ENCODE measurements at places on chromosomes 16 and 17.

DNA sequence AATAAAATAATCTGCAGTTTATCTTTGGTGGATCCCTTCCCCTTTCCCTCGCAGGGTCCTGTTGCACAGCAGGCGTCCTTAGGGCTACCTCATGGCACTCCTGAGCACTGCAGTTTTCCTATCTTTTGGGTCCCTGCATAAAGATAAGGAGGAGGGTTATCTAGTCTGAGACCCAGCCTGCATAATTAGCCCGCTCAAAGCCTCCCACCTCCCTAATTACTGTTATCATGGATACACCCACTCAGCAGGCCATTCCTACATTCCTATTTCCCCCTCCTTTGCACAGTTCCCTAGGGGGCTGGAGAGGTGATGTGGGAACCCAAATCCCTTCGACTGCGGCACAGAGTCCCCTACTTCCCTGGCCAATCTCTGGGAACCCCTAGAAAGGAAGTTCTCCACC, 5.1 kb upstream of the CLUH start:
- H3K36me3 ChIP-seq, result no peaks in the 10 kb centered on the region
- no peak overlapping the region for H3K27ac ChIP-seq
- H3K4me1 ChIP-seq, result peaks cover 4% of the 10 kb centered on the region
- DNase-seq, result no peak
- H3K27me3 ChIP-seq, result no peaks in the 10 kb centered on the region

DNA sequence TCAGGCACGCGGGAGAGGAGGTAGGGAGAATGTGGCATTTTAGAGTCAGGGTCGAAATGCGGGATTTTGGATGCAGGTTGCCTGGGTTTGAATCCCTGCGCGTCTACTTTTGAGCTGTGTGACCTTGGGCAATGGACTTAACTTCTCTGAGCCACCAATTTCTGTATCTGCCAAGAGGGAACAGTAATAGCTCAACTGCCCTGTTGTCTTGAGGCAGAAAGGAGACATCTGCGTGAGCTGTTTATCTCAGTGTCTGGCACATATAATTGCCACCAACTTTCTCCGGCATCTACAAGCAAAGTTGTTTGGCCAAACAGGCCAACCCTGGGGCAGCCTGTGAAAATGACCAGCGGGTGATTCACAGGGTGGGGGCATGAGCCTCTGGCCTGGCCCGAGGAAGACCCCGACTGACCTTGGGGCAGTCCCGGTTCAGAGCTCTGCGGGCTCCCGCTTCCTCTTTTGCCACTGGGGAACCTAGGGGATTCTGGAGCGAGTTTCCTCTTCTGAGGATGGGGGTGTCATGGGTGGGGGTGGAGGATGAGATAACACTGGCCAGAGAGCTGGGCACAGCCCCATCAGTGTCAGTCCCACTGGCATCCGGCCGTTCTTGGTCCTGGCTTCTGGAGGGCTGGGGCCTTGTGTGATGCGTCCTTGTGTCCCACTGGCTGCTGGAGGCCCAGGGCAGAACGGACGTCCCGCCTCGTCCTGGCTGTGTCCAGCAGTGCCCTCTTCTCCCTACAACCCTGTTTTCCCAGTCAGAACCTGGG, 1.3 kb downstream of the SNN start:
- peak; percentile 83 for DNase-seq
- H3K36me3 ChIP-seq, result no peaks in the 10 kb centered on the region
- H3K4me1 ChIP-seq, result peaks cover 15% of the 10 kb centered on the region
- H3K27ac ChIP-seq, result peak overlapping the region; percentile 81

DNA sequence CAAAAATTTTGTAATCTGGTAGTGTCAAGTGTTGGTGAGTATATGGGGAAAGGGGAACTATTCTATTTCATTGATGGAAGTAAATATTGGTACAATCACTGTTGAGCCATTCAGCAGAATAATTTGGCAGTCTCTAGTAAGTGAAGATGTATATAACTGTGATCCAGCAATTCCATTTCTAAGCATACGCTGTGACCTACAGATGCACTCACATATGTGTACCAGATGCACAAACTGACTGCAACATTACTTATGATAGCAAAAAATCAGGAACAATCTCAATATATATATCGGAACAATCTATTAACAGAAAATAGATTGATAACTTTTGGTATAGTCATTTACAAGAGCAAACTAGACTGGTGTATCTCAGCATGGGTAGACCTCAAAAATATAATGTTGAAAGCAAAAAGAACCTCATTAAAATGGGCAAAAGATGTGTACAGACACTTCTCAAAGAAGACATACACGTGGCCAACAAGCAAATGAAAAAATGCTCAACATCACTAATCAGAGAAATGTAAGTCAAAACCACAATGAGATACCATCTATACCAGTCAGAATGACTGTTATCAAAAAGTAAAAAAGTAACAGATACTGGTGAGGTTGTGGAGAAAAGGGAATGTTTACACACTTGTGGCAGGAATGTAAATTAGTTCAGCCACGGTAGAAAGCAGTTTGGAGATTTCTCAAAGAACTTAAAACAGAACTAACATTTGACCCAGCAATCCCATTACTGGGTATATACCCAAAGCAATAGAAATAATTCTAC, 20.7 kb downstream of the ADAP2 start:
- no peaks in the 10 kb centered on the region for H3K27me3 ChIP-seq
- no peak overlapping the region for H3K27ac ChIP-seq
- H3K4me3 ChIP-seq, result no peak overlapping the region
- no peak for DNase-seq
- no peaks in the 10 kb centered on the region for H3K4me1 ChIP-seq

GRCh38 chr17:31579265-31579664, 187.8 kb downstream of the RAB11FIP4 start:
- DNase-seq, result no peak
- H3K4me3 ChIP-seq, result no peak overlapping the region
- H3K27me3 ChIP-seq, result no peaks in the 10 kb centered on the region
- H3K27ac ChIP-seq, result peak overlapping the region; percentile 89

- no peak for DNase-seq
- H3K4me1 ChIP-seq, result no peaks in the 10 kb centered on the region
- no peak overlapping the region for H3K27ac ChIP-seq
- no peaks in the 10 kb centered on the region for H3K36me3 ChIP-seq
Observed at GRCh38 chr16:64892835-64893785, 228.8 kb downstream of the CDH11 start.

DNA sequence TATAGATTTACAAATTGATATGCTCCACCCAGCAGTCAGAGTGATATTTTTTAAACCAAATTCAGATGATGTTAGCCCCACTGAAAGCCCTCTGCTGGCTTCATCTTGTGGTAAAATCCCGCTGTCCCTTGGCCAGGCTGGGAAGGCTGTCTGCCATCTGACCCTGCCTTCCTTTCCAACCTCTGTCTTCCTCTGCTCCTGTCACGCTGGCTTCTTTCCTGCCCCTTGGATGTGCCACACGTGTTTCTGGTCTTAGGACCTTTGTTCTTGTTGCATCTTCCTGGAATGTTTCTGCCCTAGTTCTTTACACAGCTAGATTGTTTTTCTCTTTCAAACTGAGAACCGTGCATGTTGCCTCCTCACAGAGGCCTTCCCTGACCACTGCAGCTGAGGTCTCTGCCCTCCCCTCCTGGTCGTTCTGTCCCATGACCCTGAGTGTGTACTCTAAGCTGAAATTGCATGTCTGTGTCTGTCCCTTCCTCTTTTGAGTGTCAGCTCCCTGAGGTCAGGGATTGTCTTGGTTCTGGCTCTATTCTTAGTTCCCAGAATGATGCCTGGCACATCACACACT, 11.4 kb downstream of the NT5M start:
- H3K27ac ChIP-seq, result no peak overlapping the region
- no peak for DNase-seq
- H3K36me3 ChIP-seq, result no peaks in the 10 kb centered on the region
- no peak overlapping the region for H3K4me3 ChIP-seq

- H3K4me3 ChIP-seq, result no peak overlapping the region
- H3K27ac ChIP-seq, result peak overlapping the region; percentile 41
- no peaks in the 10 kb centered on the region for H3K4me1 ChIP-seq
- H3K27me3 ChIP-seq, result no peaks in the 10 kb centered on the region
Observed at GRCh38 chr16:28193530-28194423, 18.0 kb downstream of the XPO6 start.

GRCh38 chr16:28040039-28040438, 23.5 kb downstream of the GSG1L start:
- no peak overlapping the region for H3K4me3 ChIP-seq
- H3K4me1 ChIP-seq, result no peaks in the 10 kb centered on the region
- DNase-seq, result no peak
- H3K27ac ChIP-seq, result no peak overlapping the region
- no peaks in the 10 kb centered on the region for H3K36me3 ChIP-seq
- H3K27me3 ChIP-seq, result no peaks in the 10 kb centered on the region

DNA sequence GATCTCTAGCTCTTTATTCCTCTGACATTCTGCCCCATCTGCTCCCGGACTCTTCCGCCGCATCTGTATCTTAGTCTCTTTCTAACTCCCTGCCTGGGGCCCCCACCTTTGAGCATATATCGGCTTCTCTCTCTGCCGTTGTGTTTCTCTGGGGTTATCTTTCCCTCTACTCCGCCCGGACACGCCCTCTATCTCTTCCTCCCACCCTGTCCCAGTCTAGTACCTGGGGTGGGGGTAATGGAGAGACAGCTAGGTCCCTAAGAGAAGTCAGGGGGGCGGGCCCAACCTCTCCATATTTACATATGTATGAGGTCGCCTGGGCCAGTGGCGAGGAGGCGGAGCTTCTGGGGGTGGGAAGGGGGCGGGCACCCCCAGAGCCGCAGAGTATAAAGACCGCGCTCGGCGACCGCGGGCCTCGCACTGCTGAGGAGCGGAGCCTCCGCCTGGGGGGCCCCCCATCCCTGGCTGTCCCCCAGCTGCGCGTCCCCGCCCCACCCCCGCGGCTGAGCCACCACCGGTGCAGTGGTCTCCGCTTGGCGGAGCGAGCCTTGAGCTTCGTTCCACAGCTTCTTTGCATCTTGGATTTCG, at the start of gene ATP1B2:
Gene ATP1B2 (plus strand): TSS at position 418 of the 588 bp plus-strand sequence. CDS start 593 bp downstream, outside the sequence.
- no peaks in the 10 kb centered on the region for H3K36me3 ChIP-seq
- H3K27me3 ChIP-seq, result peaks cover 14% of the 10 kb centered on the region
- H3K27ac ChIP-seq, result no peak within 1 kb of the TSS
- H3K4me3 ChIP-seq, result peak within 1 kb of the TSS; percentile 54
- no peak for DNase-seq

DNA sequence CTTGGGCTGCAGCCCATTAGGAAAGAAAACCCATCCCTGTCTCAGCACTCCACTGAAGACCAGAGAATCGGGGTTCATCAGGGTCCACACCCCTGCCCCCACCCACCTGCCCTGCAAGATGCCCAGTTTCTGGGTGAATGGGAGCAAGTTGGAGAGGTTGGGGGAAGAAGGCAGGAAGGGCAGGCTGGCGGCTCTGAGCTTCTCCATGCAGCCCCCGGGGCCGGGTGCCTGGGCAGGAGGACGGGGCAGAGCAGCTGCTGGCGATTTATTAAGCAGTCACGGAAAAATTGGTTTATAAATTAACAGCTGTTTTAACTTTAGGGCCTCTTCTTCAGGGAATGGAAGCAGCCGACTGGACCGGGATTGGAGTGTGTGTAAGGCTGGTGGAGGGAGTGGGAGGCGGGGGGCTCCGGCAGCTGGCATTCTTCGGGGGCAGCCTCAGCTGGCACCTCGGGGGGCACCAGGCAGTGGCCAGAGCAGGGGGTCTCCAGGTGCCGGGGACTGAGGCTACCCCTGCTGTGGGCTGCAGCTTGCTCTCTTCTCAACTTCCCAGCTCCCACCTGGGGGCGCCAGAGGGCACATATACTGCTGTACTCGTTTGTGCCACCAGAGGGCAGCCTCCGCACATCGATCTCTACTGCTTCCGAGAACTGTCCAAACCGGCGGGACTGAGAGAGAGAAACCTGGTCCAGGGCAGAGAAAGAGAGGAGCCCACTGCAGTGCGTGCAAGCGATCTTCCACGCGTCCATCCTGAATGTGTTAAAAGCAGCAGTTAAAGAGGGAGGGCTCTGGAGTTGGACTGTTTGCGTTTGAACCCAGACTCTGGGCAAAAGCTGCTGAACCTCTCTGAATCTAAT, 5.0 kb upstream of the PPP1R1B start:
- no peak overlapping the region for H3K4me3 ChIP-seq
- peaks cover 4% of the 10 kb centered on the region for H3K27me3 ChIP-seq
- H3K4me1 ChIP-seq, result peaks cover 5% of the 10 kb centered on the region

- H3K4me3 ChIP-seq, result no peak overlapping the region
- H3K27me3 ChIP-seq, result no peaks in the 10 kb centered on the region
- DNase-seq, result no peak
- H3K4me1 ChIP-seq, result no peaks in the 10 kb centered on the region
- no peaks in the 10 kb centered on the region for H3K36me3 ChIP-seq
Observed at GRCh38 chr17:79291391-79291790, 216.8 kb downstream of the ENGASE start.

DNA sequence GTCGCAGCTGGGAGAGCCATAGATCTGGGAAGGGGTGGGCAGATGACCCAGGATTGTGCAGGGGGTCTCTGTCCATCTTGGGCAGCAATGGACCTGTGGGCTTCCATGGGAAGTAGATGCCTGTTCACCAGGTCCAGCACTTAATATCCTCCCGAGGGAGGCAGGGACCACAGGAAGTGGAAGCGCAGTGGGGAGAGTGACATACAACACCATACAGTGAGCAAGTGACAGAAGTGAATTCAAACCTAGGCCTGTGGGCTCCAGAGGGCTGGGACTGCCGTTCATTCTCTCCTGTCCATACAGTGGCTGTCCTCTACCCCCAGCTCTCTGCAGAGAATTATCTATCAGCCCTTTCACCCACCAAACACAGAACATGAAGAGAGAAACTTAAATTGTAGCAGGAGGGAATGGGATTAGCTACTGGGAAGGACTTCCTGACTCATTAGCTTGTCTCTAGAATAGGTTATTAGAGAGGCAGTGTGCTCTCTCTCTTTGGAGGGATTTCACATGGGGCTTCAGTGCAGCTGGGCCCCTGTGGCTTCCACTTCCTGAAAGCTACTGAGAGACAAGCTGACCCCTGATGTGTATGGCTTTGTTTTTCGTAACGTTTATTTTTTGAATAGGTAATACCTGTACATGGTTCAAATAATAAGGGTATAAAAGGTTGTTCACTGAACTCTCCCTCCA, 13.1 kb upstream of the SEZ6 start:
- no peaks in the 10 kb centered on the region for H3K4me1 ChIP-seq
- DNase-seq, result no peak
- no peak overlapping the region for H3K27ac ChIP-seq
- H3K27me3 ChIP-seq, result no peaks in the 10 kb centered on the region
- H3K36me3 ChIP-seq, result no peaks in the 10 kb centered on the region
